ENCODE measurements at places on chromosomes 7 and 10. TPM values are rescaled to one million over a fixed set of nuclear protein-coding genes. Genes with fewer than 3 reads are reported as not detected.
A peak's percentile ranks its signal among the peaks of the same experiment; 100 is the strongest.

The GNGT1 gene
- not detected for total RNA-seq

The INMT gene
- total RNA-seq: 1.5 TPM

GRCh38 chr7:135928136-135928535, 49.0 kb downstream of the MTPN start:
- H3K27me3 ChIP-seq: no peaks in the 10 kb centered on the region
- peaks cover 10% of the 10 kb centered on the region for H3K36me3 ChIP-seq
- no peak for DNase-seq
- H3K27ac ChIP-seq: no peak overlapping the region

- H3K4me1 ChIP-seq: no peaks in the 10 kb centered on the region
- no peaks in the 10 kb centered on the region for H3K36me3 ChIP-seq
- DNase-seq: no peak
- H3K27ac ChIP-seq: no peak overlapping the region
These were observed 181.6 kb downstream of the XPNPEP1 start for GRCh38 chr10:109741712-109742111.

DNA sequence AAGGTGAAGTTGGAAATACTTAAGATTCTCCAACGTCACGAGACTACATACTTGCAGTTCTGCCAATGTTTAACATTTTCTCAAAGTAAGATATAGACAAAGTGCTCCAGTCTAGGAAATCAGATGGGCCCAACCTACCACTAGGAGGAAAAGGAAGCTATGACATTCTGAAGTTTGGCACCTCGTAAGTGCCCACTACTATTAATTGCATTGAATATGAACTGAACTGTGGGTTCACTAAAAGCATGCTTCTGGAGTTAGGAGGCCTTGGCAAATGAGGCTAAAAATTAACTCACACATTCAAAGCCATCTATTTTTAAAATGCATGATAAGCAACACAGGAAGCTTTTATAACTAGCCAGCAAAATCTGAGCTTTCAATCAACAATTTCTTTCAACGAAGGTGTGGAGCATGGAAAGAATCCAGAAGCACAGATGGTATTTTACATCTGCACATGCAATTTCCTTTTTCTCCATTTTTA, 149.7 kb downstream of the LRRTM3 start:
- H3K27ac ChIP-seq: no peak overlapping the region
- no peaks in the 10 kb centered on the region for H3K4me1 ChIP-seq
- no peaks in the 10 kb centered on the region for H3K36me3 ChIP-seq

DNA sequence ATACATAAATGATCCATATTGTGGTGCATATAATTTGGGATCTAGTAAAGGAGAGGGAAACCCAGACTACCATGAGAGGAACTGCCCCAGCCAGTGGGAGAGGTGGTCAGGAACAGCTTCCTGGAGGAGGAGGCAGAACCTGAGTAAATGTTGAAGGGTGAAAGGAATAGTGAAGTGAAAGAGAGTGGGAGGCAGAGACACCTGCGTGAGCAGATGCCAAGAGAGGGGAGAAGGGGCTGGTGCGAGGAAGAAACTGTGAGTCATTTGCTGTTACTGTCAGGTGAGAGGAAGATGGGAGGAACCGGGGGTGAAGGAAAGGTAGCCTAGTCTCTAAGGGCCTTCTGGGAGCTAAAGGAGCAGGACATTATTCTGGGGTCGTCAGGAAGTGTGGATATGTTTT, 294.8 kb downstream of the GRID1 start:
- no peak overlapping the region for H3K27ac ChIP-seq
- DNase-seq: peak; percentile 18
- no peak overlapping the region for H3K4me3 ChIP-seq
- no peaks in the 10 kb centered on the region for H3K4me1 ChIP-seq

DNA sequence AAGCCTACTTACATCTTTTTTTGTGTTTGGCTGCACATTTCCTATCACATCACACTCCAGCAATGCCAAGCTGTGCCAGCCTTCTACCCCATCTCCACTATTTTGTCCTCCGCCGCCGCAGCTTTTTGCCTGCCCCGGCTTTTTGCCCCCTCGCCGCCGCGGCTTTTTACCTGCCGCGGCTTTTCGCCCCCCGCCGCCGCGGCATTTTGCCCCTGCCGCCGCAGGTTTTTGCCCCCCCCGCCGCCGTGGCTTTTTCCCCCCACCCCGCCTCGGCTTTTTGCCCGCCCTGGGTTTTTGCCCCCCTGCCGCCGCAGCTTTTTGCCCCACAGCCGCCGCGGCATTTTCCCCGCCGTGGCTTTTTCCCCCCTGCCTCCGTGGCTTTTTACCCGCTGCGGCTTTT, 506.0 kb downstream of the ZNF37A start:
- H3K4me3 ChIP-seq: no peak overlapping the region
- H3K27ac ChIP-seq: no peak overlapping the region
- no peak for DNase-seq
- no peaks in the 10 kb centered on the region for H3K36me3 ChIP-seq
